ENCODE measurements at places on chromosomes 6 and 20. TPM values are rescaled to one million over a fixed set of nuclear protein-coding genes. Genes with fewer than 3 reads are reported as not detected.

GRCh38 chr20:35093267-35093884 lies 769 bp upstream of the TRPC4AP start:
- DNase-seq: no peak

- DNase-seq: peak; percentile 72
Measured at GRCh38 chr6:89079511-89080234, 878 bp upstream of the PNRC1 start.

- DNase-seq: no peak
Measured at GRCh38 chr6:161486361-161487216, 212.7 kb upstream of the AGPAT4 start.

GRCh38 chr6:158242071-158242606 lies 70.1 kb upstream of the TULP4 start:
- DNase-seq: no peak

- DNase-seq: no peak
Measured at GRCh38 chr20:48745330-48745729, 82.5 kb downstream of the PREX1 start.

Gene PSORS1C2
- not detected for polyA plus RNA-seq

DNA sequence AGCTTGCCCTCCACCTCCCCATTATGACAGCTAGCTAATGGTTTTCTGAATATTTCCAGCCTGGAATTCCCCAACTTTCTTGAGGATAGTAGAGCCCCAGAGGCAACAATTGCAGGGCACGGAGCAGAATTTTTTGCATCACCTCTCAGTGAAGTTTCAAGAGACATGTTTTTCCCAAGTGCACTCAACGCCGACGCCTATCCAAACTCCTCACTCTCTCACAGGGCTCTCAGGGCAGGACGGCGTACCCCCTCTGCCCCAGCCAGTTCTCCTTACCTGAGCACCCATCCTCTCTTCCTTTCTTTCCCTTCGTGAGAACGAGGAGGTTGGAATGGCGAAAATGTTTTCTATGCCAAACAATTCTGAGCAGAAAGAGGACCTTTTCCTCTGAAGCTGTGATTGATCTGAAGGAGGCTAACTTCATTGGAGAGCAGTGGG lies 83.1 kb upstream of the FOXQ1 start:
- DNase-seq: no peak

Gene CRIP3
- polyA plus RNA-seq: 2.5 TPM

DNA sequence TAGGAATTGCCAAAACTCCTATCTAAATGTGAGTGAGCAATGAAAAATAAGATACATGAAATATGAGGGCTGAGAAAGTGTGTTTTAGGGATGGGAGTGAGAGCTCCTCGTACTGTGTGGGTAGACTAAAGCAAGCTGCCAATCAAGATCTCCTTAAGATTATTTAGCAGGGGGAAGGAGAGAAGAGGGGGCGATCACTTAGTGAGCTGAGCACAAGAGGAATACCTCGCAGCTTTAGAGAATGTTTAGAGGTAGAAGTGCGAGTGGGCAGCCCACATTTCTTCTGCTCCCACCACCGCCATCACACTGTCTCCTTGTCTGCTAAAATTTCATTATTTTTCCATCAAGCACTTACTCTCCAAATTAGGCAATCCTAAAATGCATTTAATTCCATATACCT lies 312.6 kb downstream of the ALDH8A1 start:
- no peak for DNase-seq

DNA sequence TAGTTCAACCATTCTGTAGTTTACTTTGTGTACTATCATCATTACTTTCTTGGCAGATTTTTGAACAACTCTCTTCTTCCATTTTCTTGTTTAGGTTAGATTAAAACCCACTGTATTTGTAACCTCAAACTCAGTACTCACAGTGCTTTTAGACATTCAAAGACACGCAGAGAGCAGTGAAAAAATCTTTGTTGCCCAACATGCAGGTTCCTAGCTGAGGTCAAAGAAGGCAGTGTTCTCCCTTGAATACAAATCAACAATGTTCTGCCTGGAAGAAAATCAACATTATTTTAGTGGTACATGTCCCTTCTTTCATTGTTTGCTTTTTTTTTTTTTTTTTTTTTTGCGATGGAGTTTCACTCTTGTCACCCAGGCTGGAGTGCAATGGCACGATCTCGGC lies 11.2 kb downstream of the CYB5R4 start:
- no peak for DNase-seq

DNA sequence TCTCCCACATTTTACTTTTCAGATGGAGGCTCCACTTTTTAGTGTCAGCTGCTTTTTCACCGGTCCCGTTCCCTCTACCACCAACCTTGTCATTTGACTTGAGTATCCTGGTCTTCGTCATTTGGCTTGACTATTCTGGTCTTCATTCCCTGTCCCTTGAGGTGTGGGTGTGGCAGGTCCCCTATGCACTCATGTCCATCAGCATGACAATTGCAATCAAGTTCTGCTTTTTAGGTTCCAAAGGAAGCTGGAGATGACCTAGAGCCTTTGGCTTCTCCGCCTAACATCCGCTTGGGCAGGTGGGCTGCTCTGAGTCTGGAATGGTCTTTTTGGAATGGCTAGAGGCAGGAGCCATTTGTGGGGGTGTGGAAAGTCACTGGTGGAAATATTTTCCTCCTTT lies 99.8 kb upstream of the MLN start:
- DNase-seq: no peak

Gene TINAG
- polyA plus RNA-seq: 20.5 TPM

GRCh38 chr20:4918473-4918872 lies 82.8 kb downstream of the SLC23A2 start:
- no peak for DNase-seq

GRCh38 chr20:20203784-20204183 lies 151.5 kb downstream of the CFAP61 start:
- DNase-seq: no peak

DNA sequence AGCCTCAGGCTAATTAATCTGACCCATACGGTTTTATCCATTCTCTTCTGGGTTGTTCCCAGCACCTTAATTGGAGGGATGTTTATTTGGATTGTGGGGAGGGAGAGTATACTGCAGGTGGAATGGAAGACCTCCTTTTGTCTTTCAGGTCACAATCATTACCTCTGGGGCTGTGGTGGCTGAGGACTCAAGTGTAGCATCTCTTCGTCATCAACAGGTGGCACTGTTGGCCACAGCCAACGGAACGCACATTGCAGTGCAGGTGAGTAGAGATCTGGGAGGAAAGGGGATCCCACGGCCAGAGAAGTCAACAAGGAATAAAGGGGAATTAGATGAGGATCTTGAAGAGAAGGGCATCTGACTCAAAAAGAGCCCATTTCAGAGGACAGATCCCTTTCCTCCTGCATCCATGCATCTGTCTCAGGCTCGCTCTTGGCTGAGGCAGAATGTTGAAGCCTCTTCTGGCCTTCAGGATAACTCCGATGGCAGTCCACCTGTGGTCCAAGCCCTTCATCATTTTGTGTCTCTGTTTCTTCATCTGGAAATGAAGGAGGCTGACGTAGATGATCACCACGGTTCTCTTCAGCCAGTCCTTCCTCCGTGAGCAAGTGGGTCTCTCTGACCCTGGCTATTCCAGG lies 3.2 kb upstream of the DEF6 start:
- DNase-seq: no peak

DNA sequence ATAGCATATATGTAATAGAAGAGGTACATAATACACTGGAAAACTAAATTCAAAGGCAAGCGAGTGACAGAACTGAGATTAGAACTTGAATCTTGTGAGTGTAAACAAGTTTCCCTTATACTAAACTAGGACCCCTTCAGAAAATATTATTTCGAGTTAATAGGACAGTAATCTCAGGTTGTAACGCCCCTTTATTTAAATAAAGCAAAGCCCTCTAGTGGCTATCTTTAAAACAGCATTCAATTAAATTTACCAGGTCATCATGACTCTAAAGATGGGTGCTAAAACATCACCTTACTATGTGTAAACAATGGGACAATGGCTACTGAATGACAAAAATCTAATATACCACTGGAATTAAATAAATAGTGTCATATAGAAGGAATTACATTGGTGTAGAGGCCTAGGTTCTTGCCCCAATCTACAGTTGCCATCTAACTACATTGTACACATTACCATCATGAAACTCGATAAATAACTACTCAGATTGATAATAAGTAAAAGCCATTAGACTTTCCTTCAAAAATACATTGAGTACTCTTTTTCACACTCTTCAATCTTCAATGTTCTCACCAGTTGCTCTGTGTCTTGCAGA lies 255.4 kb upstream of the IRAK1BP1 start:
- DNase-seq: no peak

- no peak for DNase-seq
Measured at GRCh38 chr6:141026504-141026903, 1106.2 kb upstream of the GJE1 start.

DNA sequence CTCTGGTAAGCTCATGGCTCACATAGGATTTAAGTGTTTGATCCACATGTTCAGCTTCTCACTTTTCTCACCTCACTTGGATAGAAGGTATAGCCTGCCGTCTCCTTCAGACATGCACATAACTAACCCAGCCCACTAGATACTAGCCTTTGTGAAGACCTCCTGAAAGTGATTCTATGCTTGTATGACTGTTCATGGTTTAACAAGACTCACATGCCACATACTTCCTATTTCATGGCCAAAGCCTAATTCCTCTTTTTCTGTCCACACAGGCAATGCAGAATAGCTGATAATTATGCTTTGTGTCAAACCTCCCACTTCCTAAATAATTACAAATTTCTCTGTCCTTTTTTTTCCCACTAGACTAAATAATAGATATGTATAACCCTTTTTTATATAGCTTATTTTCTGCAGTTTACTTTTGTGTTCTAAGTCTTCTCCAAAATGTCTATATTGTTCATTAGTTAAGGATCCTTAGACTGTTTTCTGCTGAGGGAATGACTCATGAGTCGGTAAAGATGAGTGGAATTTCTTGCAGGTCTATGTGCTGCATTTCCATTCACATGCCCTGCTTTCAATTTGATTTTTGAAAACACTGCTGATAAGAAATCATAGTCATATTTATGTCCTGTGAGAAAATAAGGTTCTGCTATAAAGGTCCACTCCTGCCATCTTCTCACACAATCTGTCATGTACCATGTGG lies 43.0 kb downstream of the HDDC2 start:
- DNase-seq: no peak

Gene C6orf163
- polyA plus RNA-seq: 5.4 TPM

DNA sequence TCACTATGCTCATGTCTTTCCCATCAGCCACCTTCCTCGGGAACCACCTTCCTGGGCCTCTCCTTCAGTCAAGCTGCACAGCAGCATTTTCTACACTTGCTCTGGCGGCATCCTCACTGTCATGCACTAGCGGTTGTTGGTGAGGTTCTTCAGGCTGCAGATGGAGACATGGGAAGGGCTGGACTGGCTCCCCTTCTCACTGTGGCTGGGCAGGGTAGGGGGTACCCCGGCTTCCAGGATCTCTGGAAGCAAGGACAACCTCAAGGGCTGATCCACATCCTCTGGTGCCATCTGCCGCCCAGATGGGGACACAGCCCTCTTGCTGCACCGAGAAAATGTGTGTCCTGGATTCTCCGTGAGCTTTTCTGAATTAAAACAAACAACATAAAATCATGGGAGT lies 180.1 kb upstream of the RNF24 start:
- no peak for DNase-seq

Gene FOXS1
- polyA plus RNA-seq: 5.5 TPM

- no peak for DNase-seq
Measured at GRCh38 chr6:168309997-168310396, 9.6 kb downstream of the DACT2 start.

DNA sequence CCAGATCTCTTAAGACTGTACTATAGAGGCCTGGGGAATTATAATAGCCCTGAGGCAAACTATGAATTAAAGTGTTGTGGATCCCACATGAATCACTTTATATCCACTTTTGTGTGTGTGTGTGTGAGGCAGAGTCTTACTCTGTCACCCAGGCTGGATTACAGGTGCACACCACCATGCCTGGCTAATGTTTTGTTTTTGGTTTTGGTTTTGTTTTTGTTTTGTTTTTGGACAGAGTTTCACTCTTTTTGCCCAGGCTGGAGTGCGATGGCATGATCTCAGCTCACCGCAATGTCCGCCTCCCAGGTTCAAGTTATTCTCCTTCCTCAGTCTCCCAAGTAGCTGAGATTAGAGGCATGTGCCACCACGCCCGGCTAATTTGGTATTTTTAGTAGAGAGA lies 32.2 kb upstream of the MICB start:
- no peak for DNase-seq

Gene EDN3
- 6.6 TPM for polyA plus RNA-seq

DNA sequence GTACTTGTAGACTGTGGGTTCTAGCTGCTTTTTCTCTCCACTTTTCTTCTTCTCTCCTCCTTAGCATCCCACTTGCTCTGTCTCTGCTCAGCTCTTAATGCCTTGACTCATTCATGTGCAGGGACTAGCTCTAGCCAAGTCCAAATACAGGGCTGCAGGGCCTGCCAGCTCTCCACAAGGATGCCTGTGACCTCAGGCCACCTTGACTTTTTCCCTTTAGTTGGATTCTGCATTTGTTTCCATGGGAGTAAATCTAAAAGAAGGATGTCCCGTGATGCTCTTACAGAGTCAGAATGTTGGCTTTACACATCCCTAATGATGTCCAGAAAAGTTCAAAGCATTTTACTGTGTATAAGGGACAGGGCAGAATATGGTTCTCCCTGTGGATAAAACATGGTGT lies 101.8 kb upstream of the PREP start:
- DNase-seq: no peak

GRCh38 chr6:47737406-47737805 lies 39.0 kb downstream of the ADGRF4 start:
- no peak for DNase-seq
